Fibroblast of skin of scalp (primary cell): ENCODE measurements at places on chromosomes 12 and 14.

DNA sequence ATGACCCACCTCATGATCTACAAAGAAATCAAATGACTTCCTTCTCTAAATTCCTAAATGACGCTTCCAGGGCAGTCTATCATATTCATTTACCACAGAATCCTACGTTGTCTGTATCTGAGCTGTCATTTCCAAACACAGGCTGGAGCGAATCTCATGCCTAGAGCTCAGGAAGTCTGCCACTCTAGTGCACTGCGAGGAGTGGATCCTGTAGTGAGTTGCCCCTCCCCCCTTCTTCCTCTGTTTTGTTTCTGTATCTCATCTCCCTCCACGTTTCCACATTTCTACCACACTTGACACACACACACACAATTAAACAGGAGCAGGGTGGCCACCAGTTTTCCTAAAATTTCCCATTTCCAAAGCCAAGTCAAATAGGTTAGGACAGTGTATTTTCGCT is 415.4 kb upstream of the PRICKLE1 start:
- DNase-seq = no peak

GRCh38 chr14:86491743-86492142 is 961.8 kb downstream of the FLRT2 start:
- DNase-seq = no peak

DNA sequence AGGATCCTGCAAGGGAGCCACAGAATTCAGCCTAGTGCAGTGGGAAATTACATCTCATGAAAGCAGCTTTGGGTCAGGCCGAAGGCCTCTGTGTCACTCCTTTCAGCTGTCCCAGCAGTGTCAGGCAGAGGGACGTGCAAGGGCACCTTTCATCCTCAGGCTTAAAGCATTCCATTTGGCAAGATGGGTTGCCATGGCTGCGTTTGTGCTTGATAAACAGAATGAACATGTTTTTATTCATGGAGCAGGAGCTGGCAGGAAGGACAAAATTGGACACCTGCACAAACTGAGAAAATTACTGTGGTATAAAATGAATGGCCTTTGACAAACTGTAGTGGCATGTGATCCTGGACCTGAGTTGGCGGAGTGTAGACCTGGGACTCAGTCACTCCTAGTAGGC is 29.4 kb downstream of the ACAD10 start:
- no peak for DNase-seq

- DNase-seq = no peak
Measured at GRCh38 chr12:85017133-85017532, 18.9 kb downstream of the TSPAN19 start.

- DNase-seq = no peak
Measured at GRCh38 chr14:74508844-74509428, 15.4 kb downstream of the ISCA2 start.

DNA sequence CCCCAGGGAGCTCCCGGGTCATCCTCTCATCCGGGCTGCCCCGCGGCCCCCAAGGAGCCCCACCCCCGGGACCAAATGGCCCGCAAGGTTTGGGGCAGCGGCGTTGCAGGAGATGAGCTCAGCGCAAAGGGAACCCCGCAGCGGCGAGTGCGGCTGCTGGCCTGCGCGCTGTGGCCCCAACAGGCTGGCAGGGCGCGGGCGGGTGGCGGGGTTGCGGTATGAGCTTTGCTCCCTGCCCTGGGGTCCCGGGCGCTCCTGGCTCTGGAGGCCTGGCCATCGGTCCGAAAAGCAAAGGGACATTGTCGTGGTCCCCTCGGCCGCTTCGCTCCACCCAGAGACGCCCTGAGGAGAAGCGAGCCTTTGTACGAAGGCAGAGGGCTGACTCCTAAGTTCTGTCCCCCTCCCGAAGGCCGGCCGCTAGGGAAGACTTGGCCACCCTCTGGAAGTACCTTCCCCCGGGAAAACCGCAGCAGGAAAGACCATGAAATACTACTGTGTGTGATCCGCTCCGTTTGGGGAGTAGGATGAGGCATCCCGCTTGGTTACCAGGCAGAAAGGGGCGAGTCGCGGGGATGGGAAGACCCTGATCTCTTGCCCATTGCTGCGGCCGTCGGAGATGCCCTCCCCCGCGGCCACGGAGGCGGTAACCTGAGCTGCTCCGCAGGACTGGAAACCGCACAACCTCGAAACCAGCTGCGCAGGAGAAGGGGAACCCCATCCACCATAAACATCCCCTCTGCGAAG is 620 bp upstream of the NID2 start:
- DNase-seq = peak; percentile 65

DNA sequence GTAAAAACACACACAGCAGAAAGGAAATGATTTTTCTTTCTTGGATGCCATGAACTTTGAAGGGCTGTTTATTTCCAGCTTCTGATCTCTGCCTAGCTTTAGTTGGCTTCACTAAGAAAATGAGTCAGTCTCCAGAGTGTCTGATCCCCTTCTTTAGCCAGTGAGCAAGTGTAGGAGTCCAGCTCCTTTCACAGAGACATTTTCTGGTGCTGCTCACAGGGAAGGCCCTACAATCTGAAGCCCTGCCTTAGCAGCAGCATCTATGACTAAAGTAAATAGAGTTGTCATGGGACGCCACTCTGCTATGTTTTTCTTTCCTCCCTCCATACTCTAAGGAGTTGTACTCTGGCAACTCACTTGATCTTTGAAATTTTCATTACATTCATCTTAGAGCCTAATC is 103.5 kb downstream of the RPAP3 start:
- DNase-seq = peak; percentile 25

GRCh38 chr12:58608711-58609110 is 311.6 kb downstream of the LRIG3 start:
- peak; percentile 6 for DNase-seq

DNA sequence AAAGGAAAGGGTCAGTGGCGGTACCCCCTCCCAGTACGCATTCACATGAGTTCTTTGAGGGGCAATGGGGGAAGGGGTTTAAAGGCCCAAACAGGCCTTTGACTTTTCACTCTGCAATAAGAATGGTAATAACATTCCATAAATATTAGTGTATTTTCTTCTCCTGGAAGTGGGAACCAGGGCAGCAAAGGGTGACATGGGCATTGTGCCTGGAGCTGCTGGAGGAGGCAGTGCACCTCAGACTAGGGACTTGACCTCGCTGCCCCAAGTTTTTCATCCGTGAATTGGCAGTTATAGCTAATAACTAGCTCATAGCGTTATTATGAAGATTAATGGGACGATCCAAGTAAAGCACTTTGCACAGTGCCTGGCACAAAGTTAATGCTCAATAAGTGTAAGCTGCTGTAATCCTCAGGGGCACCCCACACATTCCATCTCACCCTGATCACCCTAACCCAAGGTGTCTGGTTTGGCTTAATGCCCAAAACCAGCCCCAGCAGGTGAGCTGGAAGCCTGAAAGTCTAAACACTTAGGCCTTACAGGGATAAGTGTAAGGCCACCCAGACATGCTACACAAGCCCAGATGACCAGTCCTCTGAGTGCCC is 2.8 kb upstream of the KCNH3 start:
- DNase-seq = no peak

DNA sequence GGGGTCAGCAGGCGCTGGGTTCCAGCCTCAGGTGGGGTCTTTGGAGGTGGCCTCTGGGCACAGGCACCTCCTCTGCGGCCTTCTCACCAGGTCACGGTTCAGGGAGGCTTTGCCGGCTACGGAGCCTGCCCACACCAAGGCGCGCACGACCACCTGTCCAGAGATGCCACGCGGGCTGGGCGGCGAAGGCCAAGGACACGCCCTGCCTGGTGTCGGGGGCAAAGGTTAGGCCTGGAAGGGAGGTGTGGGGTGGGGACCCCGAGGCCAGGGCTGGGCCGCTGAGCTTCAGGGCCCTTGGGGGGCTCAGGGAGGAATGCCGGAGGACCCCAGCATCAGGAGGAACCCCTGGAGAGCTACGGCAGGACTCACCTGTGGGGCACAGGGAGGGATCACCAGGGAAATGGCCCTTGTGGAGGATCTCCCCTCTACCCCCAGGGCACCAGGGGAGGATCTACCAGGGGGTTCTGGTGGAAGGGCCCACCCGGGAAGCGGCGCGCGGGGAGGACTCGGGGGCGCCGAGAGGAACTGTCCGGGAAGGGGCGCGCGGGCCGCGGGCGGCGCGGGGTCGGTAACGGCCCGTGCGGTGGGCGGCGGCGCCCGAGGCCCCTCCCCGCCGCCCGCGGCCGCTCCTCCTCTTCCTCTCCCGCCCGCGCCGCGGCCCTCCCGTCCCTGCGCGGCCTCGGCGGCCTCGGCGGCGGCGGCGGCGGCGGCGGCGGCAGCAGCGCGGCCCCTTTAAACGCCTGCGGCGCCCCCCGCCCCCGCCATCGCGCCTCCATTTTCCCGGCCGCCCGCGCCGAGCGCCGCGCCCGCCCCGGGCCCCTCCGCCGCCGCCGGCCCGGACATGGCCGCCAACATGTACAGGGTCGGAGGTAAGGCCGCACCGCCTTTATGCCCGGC is at the start of gene MTA1:
Gene MTA1 (plus strand): TSS at position 633 of the 897 bp plus-strand sequence. CDS start 209 bp downstream, at position 842.
- DNase-seq = peak; percentile 56

DNA sequence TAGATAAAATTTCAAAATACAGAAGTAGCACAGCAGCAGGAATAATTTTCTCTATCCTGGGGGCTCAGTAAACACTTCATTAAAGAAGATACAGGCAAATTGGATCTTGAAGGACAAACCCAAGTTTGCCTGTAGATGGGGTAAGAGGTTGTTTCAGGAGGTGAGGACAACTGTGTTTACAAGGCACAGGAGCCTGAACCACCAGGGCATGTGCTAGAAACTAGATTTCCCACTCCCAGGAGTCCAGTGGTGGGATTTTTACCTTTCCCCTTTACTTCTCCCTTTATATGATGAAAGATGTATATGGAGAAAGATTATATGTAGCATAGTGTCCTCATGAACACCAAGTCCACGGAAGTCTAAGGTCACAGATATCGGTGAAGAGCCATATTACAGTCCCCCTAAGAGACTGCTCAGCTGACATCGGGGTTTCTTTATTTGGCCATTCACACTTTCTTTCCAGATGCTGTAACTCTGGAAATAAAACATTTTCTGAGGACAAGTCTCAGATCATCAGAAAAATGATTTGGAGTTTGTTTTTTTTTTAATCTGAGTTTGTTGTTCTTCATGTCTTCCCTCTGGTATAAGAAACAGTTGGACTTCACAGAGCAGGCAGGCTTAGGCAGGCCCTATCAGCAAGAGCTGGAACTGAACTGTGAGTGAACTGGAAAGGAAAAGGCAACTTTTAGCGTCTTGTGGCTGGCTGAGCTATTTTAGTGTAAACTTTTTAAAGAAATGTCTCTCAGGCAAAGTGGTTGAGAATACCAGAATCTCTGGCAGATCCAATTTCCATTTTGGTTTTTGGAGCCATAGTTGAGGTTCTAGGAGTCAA is 8.0 kb upstream of the EVL start:
- DNase-seq = peak; percentile 34

- DNase-seq = no peak
Measured at GRCh38 chr12:46027172-46027571, 36.8 kb upstream of the SCAF11 start.

- DNase-seq = no peak
Measured at GRCh38 chr12:127600211-127600610, 666.8 kb upstream of the TMEM132C start.

- DNase-seq = no peak
Measured at GRCh38 chr12:3228552-3228951, 151.4 kb downstream of the TSPAN9 start.

DNA sequence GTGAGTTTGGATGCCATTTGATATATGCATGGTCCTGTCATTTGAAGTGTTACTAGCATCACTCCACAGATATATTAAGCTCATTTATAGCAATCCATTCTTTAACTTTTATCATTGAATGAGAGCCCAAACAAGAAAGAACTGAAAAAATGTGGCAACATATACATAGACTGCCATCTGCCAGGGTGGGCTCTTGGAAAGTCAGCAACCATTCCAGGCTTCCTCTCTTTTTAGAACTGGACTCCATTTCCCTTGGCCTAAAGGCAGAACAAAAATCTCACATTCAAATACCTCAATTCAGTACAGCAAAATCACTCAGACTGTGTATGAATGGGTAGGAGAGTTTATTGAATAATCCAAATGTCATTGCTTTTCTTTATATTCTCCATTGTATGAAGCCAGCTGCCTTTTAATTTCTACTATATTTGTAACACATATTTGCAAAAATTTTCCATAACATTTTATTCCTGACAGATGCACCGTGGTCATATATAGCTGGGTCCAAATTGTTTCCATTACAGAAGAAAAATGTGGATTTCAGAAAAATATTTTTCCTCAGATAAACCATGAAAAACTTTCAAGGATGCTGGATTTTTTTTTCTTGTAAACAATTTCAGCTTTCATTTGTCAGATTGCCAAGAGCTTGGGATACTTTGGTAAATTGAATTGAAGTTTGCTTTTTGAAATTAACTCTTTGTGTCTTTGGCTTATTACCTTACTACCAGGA is 1252.3 kb upstream of the SEL1L start:
- DNase-seq = no peak

DNA sequence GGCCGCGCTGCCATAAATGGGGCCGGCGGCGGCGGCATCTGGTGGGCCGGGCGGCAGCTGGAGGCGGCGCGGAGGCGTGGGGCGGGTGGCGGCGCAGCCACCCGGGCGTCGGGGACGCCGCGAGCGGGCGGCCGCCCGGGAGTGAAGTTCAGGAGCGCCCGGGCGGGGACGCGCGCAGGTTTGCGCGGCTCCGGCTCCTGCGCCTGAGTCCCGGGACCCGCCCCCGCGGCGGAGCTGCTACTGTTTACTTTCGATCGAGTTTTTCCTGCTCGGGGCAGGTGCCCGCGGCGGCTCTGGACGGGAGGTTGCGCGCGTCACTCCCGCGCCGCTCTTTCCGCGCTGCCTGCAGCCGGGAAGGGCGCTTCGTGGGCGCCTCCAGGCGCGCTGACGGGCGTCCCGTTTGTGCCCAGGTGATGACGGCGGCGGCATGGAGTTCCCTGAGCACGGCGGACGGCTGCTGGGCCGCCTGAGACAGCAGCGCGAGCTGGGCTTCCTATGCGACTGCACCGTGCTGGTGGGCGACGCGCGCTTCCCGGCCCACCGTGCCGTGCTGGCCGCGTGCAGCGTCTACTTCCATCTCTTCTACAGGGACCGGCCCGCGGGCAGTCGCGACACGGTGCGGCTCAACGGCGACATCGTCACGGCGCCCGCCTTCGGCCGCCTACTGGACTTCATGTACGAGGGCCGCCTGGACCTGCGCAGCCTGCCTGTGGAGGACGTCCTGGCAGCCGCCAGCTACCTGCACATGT is at the start of gene ZBTB42:
Gene ZBTB42 (plus strand): TSS at position 331 of the 749 bp plus-strand sequence. CDS start 97 bp downstream, at position 428.
- DNase-seq = no peak

DNA sequence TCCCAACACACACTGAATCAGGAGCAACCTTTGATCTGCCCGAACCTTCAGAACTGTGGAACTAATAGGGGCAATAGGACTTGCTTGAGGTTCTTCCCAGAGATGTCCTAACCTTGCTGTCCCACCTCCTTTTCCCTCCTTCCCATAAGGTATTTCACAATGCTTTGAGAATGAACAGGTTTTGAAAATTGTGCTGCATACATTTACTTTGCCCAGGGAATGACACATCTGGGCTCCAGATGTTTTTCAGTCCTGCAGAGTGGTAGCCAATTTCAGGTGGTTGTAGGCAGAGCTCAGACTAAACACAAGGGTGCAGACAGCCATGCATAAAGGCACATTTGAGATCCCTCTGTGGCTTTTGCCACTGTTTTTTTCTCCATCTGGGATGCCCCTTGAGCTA is 206.7 kb upstream of the PWP1 start:
- DNase-seq = no peak

GRCh38 chr12:77060883-77061240 is 4.5 kb downstream of the E2F7 start:
- no peak for DNase-seq

- no peak for DNase-seq
Measured at GRCh38 chr14:36442824-36443241, 77.2 kb downstream of the NKX2-1 start.
